Activated naive CD4-positive, alpha-beta T cell (primary cell): ENCODE measurements at places on chromosomes 5 and 9.

DNA sequence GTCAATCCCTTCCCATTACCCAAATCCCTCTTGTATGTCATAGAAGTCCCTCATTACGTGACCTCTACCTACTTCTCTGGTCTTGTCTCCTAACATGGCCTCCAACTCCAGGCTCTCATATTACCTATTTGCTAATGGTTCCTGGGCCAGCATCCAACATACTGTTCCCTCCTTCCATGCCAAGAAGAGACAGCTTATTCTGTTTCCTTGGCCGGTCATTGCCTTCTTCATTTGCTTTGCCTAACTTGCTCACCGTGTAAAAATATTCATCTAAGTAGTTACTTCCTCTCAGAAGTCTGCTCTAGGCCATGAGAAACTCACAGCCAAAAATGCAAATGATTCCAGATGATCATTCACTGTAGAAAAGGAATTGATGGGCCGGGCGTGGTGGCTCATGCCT, 8.9 kb upstream of the IL6ST start:
- DNase-seq, result no peak

GRCh38 chr9:90727488-90727887, 74.1 kb upstream of the SYK start:
- no peak for DNase-seq

GRCh38 chr5:4221048-4221447, 625.4 kb downstream of the IRX1 start:
- DNase-seq, result no peak

DNA sequence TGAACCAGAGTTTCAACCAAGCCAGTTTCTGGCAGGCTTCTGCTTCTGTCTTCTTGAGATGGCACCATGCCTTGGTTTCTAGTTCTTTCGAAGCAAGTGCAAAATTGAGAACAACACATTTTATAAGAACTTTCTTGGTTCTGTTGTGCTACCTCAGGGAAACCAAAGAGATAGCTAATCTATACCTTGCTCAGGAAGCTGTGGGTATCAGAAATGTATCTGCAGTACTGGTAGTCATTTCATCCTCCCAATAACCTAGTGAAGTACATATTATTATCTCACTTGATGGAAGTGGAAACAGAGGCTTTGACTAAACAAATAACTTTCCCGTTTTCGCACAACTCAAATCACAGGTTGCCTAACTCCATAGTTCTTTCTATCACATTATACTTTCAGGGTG, 246.6 kb downstream of the ENC1 start:
- no peak for DNase-seq

- DNase-seq, result no peak
Observed at GRCh38 chr9:89755821-89756220, 151.0 kb downstream of the GADD45G start.

GRCh38 chr5:65722575-65723403, 784 bp downstream of the NLN start:
- DNase-seq, result no peak
